ENCODE measurements at places on chromosomes 13 and 19. TPM values are rescaled to one million over a fixed set of nuclear protein-coding genes. Genes with fewer than 3 reads are reported as not detected.
A peak's percentile ranks its signal among the peaks of the same experiment; 100 is the strongest.

The LRRC63 gene
- total RNA-seq = not detected

GRCh38 chr13:32316028-32316339 is 676 bp downstream of the BRCA2 start:
- DNase-seq = no peak

- no peak for DNase-seq
Measured at GRCh38 chr13:70023516-70023915, 84.1 kb upstream of the ATXN8OS start.

- peak; percentile 93 for DNase-seq
Measured at GRCh38 chr13:49444524-49445395, 686 bp downstream of the SETDB2 start.

The CCDC70 gene
- total RNA-seq = not detected

The BRSK1 gene
- 1.7 TPM for total RNA-seq

DNA sequence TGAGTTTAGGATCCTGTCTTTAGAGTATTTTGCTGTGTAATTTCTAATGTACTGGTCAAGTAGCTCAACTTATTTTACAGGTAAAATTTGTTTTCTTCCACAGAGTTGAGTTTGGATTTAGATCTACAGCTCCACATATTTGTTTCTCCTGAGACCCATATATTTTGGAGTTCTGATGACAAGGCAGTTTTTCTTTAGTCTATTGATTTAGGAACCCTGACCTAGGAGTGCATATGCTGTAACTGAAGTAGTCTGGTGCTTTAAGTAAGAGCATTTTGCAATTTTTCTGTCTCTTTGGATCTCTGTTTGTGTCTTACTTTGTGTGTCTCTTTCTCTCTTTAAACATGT is 19.5 kb upstream of the SPRY2 start:
- DNase-seq = no peak

- peak; percentile 67 for DNase-seq
Measured at GRCh38 chr19:3047496-3048189, 14.7 kb downstream of the TLE5 start.

The ZNF136 gene
- total RNA-seq = 30.8 TPM

The KLK10 gene
- not detected for total RNA-seq

The ACP7 gene
- total RNA-seq = not detected

The FGF9 gene
- total RNA-seq = 2.5 TPM

- DNase-seq = no peak
Measured at GRCh38 chr19:51668216-51668615, 21.6 kb upstream of the SIGLEC14 start.

The ZNF578 gene
- total RNA-seq = 5.6 TPM

The SPRED3 gene
- total RNA-seq = 1.2 TPM

- no peak for DNase-seq
Measured at GRCh38 chr19:6754136-6754535, 13.1 kb downstream of the SH2D3A start.

- no peak for DNase-seq
Measured at GRCh38 chr13:96089749-96090239, at the start of gene HS6ST3. Gene HS6ST3 (plus strand): TSS chr13:96090107.

DNA sequence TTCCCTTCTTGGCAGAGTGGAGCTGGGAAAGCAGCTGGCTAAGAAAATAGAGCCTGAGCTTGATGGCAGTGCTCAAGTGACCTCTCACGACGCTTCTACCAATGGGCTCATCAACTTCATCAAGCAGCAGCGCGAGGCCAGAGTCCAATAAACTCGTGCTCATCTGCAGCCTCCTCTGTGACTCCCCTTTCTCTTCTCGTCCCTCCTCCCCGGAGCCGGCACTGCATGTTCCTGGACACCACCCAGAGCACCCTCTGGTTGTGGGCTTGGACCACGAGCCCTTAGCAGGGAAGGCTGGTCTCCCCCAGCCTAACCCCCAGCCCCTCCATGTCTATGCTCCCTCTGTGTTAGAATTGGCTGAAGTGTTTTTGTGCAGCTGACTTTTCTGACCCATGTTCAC is 4.3 kb upstream of the PDCD2L start:
- DNase-seq = no peak

The ZNF599 gene
- 8.1 TPM for total RNA-seq

DNA sequence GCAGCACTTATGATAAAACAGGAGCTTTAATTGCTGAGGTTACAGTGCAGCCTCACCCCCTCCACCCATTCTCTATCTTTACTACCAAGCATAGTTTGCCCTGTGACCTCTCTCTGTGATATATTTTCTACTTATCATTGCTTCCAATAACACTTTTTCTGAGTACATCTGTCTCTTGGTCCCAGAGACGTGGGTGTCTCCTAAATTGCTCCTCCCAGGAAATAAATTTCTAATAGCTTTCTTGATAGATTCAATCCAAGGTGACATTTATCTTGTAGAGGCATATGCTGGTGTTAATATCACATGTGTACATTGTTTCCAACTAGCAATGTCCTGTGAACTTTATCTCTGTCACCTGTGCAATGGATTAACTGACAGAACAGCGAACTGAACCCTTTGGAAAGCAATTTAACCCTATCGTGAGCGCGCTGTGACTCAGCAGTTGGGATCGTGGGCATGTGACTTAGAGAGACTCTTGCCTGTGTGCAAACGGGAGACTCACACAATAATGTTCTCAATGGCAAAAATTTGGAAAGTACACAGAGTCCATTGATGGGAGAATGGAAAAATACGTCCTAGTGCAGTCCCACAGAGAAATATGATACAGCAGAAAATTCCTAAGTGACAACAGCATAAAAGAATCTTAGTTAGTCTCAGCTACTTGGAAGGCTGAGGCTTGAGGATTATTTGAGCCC is 7.0 kb upstream of the MAP2K2 start:
- no peak for DNase-seq

The IRGC gene
- not detected for total RNA-seq

The FPR2 gene
- not detected for total RNA-seq

- no peak for DNase-seq
Measured at GRCh38 chr19:40155749-40156265, 35.4 kb upstream of the MAP3K10 start.

The WDR87 gene
- 0.07 TPM for total RNA-seq

The ZNF835 gene
- total RNA-seq = 10.1 TPM

- no peak for DNase-seq
Measured at GRCh38 chr13:112785483-112785856, 95.6 kb downstream of the ATP11A start.

The ANGPTL8 gene
- not detected for total RNA-seq

GRCh38 chr13:112951674-112952371 is 17.2 kb upstream of the MCF2L start:
- no peak for DNase-seq

DNA sequence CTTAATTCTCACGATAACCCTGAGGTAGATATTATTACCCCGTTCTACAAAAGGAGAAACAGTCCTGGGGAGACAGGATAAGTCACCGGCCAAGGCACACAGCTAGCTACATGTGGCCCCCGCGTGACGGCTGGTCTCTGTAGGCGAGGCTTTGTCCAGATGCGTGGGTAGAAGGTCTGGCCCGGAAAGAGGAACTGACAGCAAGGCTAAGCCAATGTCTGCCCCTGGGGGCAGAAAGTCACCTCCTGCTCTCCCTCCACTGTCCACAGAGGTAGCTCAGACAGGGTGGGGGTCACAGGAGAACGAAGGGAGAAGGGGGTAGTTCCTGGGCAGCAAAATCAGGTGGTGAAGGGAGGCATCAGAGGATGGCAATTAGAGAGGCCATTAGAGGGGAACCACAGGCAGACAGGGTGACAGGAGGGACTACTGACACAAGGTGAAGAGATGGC is 1.8 kb downstream of the APOC4 start:
- DNase-seq = peak; percentile 64

GRCh38 chr13:23059173-23059572 is 121.6 kb upstream of the SGCG start:
- DNase-seq = no peak

The RGL3 gene
- 0.54 TPM for total RNA-seq

The ERFL gene
- 2.3 TPM for total RNA-seq

GRCh38 chr13:99973163-99973807 is 1.7 kb upstream of the ZIC5 start:
- DNase-seq = no peak

DNA sequence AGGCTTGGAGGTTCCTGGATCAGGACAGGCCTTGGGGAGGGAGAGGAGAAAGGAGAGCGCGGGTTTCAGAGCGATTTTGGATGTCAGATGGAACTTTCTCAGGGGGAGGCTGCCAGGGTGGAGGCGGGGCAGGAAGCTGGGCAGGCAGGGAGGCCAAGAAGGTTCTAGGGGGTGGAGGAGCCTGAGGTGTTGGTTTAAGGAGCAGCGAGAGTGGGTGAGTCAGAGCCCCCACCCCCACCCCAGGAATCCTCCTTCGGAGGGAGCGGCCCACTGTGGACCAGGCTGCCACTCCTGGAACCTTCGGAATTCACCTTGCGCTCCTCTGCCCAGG is 15.9 kb upstream of the NOP53 start:
- no peak for DNase-seq

DNA sequence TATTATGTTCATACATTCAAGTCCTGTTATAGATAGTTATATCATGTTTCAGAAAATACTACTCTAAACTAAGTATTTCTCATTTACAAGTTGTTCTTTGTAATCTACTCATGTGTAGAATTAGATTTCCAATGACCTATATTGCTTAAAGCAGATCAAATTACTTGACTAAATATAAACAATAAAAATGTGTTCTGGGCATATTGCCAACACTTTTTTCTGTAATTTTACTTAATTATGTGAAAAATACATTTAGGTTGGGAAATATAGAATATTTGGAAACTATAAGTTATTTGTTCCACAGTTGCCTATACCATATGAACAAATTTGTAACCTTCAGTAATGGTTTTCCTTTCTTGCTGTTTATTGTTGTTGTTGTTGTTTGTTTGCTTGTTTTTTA is 275.2 kb upstream of the PCDH9 start:
- DNase-seq = no peak

DNA sequence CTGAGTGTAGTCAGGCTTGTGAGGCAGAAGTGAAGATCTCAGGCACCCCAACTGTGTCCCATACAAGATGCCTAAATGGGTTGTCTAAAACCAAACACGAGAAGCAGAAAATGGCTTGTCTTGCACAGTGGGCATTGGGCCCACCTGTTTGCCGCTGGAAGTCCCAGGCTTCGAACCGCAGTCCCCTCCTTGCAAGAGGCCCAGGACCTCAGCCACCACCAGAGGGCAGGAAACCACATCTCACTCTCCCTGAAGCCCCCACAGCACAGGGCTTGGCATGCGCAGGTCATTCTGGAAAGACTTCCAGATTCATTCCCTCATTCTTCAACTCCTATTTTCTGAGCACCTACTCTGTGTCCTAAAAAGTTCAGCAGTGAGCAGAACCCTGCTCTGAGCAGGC is 973.7 kb downstream of the UQCRFS1 start:
- no peak for DNase-seq

GRCh38 chr19:28196101-28196500 is 1016.9 kb downstream of the UQCRFS1 start:
- DNase-seq = no peak

The SLC10A2 gene
- not detected for total RNA-seq

GRCh38 chr19:1577929-1578618 is 9.9 kb upstream of the MEX3D start:
- DNase-seq = no peak

- peak; percentile 55 for DNase-seq
Measured at GRCh38 chr19:13825489-13826441, 30.5 kb downstream of the ZSWIM4 start.

- peak; percentile 45 for DNase-seq
Measured at GRCh38 chr19:17841810-17842662, 5.7 kb downstream of the JAK3 start.
